Suppressor macrophage treated with lipopolysaccharide for 4 hours (primary cell): ENCODE measurements at places on chromosomes 1 and 21.
A peak's percentile ranks its signal among the peaks of the same experiment; 100 is the strongest.

GRCh38 chr1:218459878-218460711 is 115.0 kb downstream of the TGFB2 start:
- DNase-seq = peak; percentile 25

DNA sequence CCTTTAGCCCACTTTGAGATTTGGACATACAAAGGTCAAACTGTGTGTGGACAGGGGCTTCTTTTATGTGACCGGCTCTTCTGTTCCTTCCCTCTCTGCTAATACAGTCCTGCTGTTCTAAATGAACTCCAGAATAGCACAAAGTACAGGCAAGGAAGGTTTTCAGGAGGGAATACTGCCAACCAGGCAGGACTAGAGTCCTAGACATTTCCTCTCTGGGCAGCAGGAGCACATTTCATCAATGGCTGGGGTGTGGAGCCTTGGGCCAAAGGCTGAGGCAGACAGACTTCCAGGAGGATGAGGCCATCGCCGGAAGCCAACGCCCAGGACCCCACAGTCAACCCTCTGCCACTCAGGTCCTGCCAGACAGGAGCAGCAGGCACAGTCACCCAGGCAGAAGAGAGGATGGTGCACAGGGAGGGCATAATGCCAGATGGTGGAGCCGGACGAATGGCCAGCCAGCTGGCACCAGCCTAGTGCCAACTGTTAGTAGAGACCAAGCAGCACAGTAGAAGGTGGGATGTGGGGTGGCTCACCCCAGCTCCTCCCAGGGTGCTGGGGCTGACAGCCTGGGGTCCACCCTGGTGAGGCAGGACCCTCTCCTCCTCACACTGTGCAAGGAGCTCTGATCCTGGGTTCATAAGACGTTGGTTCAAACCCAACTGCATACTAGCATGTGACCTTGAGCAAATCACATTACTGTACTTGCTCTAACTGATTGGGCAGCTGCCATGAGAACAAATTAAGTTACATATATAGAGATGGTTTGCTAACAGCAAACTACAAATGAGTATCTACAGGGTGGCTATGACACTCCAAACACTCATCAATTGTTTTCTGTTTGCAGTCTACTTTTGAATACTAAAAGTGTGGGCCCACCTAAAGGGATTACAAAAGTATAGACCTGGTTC is 410.7 kb downstream of the SIPA1L2 start:
- no peak for DNase-seq

- no peak for DNase-seq
Observed at GRCh38 chr1:10712568-10713362, 83.7 kb downstream of the CASZ1 start.

GRCh38 chr21:28818663-28819278 is 173.9 kb downstream of the LTN1 start:
- no peak for DNase-seq

GRCh38 chr1:8241417-8242014 is 76.4 kb upstream of the SLC45A1 start:
- DNase-seq = no peak

- no peak for DNase-seq
Observed at GRCh38 chr1:187626056-187626455, 797.3 kb downstream of the PLA2G4A start.

- no peak for DNase-seq
Observed at GRCh38 chr1:188166654-188167053, 1337.9 kb downstream of the PLA2G4A start.

- DNase-seq = no peak
Observed at GRCh38 chr1:101165954-101166353, 70.9 kb upstream of the S1PR1 start.

- DNase-seq = no peak
Observed at GRCh38 chr21:42051788-42052187, 19.3 kb upstream of the UMODL1 start.
